ENCODE measurements at places on chromosomes 5 and 9.

DNA sequence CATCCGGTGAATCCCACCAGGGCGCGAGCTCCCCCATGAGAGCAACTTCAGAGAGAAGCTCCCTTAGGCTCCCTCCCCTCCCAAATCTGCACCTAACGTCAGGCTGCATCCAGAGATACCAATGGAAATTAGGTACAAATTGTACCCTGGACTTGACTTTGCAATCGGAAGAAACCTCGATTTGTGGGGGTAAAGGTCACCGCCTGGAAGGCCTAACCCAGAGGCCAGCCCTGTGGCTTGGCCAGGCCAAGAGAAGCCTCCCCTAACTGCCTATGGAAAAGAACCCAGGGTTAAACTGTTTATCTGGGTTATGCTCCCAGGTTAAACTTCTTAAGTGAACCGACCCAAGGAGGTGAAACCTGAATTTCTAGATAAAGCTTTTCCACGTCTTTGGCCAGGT, 80.4 kb downstream of the GTF3C4 start:
- no peak for DNase-seq

DNA sequence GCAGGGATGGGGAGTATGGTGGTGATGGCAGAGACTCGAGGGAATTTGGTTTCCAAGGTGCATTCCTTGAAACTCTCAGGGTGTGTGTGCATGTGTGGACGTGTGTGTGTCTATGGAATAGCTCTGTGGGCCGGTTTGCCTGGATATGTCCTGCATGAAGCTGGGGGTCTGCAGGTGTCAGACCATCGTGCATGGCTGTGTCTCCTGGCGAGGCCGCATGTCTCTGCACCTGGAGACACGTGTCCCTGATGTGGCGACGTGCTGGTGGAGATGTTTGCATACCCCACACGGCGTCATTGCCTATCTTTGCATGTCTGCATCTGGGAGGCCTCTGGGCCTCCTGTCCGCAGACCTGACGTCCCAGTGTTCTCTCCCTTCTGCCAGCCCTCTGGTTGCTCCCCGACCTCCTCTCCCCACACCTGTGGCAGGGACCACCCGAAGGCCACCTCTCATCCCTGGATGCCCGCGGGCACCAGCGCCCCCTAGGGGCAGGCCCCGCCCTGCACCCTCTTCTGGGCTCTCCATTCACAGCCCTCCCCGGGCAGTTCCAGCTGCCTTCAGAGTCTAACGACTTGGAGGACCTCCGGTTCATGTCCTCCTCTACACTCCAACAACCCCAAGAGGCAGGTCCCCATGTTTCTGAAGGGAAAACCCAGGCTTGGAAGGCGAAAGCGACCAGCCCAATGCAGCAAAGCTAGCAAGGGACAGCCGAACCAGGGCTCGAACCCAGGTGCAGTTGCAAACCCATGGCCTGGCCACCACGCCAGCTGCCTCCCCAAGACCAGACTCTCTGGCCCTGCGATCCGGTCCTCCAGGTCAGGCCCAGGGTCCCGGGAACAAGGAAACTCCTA, 88.6 kb downstream of the LMX1B start:
- no peak for DNase-seq

GRCh38 chr5:53730943-53731342, 170.5 kb downstream of the NDUFS4 start:
- DNase-seq, result no peak

DNA sequence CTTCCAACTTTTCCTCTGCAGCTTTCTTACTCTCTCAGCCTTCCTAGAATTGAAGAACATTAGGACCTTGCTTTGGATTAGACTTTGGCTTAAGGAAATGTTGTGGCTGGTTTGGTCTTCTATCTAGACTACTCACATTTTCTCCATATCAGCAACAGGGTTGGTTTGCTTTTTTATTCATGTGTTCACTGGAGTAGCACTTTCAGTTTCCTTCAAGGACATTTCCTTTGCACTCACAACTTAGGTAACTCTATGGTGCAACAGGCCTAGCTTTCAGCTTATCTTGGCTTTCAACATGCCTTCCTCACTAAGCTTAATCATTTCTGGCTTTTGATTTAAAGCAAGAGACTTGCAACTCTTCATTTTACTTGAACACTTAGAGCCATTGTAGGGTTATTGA, 153.1 kb downstream of the CCDC192 start:
- DNase-seq, result no peak

DNA sequence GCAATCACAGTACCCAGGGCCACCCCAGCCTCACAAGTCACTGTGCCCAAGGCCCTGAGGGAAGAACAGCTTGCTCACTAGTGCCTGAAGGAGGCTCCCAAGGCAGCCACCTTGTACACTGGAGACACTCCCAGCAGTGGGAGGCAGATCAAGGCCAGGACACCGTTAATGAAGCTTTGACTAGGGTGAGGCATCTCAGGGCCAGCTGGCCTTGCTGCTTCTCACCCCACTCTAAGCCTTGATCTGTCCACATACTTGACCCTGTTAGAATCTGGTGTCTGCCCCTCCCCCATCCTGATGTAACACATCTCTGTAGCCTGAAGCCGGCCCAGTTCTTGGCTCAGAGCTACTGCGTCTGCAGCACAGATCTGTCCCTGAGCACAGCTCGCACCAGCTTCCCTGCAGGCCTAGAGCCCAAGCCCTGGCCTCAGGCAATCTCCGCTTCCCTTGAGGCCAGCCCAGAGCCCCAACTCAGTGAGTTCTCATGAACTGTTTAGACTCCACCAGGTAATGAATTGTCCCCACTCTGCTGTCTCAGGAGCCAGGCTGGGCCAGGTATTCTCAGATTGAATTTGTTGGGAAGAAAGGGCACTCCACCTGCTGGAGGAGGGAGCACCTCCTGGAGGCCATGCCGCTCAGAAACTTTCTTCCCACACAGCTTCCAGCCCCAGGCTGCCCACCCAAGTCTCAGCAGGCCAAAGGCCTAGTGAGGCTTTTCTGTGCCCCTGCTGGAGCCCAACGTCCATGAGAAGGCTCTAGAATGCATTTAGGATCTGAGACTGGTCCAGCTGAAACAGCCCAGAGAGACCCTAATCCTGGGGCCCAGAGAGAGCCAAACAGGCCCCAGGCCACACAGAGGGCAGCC, 13.4 kb upstream of the JADE2 start:
- peak; percentile 52 for DNase-seq

GRCh38 chr5:169450464-169450863, 133.1 kb upstream of the SPDL1 start:
- DNase-seq, result no peak

GRCh38 chr5:76859591-76860247, 9.9 kb downstream of the S100Z start:
- DNase-seq, result no peak

- DNase-seq, result no peak
Measured at GRCh38 chr9:127561491-127562278, 50.4 kb upstream of the STXBP1 start.

Data from liver (tissue), 10 donors.